ENCODE measurements at places on chromosomes 4 and X.

GRCh38 chr4:1022739-1023066, 11.3 kb downstream of the FGFRL1 start:
- no peak for DNase-seq

- no peak for DNase-seq
Measured at GRCh38 chr4:76723373-76723772, 174.6 kb downstream of the SOWAHB start.

DNA sequence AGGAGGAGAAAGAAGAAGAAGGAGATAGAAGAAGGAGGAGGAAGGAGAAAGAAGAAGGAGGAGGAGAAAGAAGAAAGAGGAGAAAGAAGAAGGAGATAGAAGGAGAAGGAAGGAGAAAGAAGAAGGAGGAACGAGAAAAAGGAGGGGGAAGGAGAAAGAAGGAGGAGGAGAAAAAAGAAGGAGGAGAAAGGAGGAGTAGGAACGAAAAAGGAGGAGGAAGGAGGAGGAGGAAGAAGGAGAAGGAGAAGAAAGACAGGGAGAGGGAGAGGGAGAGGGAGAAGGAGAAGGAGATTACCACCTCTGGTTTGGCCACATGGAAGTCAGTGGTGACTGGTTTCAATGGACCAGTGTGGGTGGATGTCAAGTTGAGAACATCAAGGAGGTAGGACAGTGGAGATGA, 50.0 kb upstream of the VEGFD start:
- no peak for DNase-seq

DNA sequence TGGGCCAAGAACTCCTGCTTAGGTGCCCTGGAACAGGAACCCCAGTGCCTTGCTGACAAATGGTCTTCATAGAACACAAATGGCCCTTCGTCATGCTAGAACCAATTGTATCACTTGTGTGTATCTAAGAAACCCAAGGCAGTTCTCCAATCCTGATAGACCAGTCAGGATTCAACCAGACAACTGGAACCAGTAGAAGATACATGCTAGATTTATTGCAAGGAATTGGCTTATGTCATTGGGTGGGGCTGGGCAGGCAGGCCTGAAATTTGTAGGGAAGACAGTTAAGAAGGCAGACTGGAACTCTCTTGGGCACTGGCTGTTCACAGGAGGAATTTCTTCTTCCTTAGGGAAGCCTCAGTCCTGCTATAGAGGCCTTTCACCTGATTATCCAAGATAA, 17.0 kb upstream of the TBL1X start:
- no peak for DNase-seq

- no peak for DNase-seq
Measured at GRCh38 chr4:128727658-128728057, 81.8 kb upstream of the JADE1 start.

DNA sequence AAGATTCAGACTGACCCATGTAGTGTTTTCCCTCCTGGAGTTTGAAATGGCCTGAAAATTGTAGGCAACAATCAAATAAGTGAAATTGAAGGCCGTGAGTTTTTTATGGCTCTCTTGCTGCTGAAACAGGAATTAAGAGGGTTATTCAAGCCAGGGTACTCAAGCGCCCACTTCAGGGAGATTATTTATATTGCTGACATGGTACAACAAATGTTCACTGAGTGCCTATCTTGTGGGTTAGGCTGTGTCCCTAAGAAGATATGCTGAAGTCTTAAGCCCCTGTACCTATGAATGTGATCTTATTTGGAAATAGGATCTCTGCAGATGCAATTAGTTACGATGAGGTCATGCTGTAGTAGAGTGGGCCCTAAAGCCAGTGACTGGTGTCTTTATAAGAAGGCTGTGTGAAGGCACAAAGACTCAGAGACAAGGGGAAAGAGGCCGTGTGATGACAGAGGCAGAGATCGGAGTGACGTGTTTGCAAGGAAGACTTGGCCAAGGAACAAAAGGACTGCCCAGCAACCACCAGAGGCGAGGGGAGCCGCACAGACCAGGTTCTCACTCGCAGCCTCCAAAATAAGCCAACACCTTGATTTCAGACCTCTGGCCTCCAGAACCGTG, 72.9 kb downstream of the MED28 start:
- DNase-seq: no peak

DNA sequence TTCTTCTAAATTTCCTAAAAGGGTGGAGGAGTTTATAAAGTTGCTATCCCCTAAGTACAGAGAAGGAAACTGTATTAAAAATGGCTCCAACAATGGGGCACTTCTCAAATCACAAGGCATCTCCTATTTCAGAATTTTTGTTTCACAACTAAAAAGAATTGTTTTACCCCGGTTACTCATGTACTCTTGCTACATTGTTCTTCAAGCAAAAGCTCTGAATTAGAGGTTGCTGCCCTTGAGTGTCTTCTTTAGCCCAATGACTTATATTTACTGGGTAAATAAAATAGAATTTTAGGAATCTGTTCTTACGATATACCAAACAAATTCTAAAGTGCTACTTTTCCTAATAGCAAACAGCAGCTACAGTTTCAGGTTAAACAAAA, 67.5 kb downstream of the PPEF2 start:
- DNase-seq: no peak

DNA sequence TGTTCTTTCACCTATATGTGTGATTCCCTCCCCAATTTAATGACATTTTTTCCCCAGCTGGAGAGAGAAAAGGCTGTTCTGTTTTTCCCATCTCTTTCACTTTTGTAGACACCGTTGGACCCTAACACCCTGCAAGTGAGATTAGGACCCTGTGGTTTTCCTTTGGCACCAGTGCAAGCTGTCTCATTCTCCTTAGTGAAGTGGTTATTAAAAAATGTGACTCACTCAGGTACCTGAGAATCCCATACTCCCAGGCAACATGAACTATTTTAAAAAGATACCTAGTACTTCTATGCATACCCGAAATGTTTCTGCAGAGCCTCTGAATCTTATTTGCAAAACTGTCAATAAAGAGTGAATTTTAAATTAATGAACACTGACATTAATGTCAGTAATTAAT, 175.7 kb upstream of the TBC1D9 start:
- DNase-seq: no peak

DNA sequence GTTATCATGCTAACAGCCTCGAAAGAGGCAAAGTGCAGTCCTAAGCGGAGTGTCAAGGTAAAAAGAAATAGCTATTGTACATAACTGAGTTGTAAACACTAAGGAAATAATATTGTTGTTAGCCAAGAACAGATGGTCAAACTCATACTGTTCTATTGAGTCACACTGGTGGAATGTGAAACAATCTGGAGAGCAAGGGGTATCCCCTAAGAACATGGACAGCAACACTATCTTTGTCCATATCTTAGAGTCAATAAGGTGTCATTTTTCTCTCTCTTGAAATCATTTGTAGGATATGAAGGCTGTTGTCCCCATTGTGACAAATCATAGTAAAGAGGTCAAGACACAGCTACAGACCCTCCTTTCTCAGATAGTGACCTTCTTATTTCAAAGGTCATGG, 4.5 kb upstream of the PDGFC start:
- DNase-seq: no peak

DNA sequence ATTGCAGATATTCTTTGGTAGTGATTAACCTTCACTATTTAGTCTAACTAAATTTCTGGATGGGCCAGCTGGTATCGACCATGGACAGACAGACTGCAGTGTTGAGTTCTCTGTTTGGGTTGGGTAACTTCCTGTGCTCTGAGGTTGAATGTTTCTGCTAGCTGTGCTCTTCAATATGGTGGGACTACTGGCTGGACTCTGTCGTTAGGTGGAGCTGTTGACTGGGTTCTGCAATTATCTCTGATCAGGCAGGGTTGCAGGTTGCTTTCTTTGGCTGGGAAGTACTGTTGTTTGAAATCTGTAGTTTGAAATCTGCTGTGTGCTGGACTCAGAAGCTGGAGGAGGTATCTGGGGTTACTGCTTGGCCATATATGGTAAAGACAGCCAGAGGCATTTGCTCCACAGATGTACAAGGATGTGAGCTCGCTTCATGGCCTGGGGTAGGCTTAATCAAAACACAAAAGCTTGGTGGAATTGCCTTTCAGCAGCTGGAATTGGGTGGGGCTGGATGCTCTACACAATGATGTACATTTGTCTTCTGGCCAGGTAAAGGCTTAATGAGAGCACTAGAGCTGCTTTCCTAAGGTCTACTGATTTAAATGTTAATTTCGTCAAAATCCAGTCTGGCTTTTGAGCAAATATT, 1472.0 kb downstream of the FAM133A start:
- no peak for DNase-seq

GRCh38 chr4:28167411-28167810, 1306.8 kb downstream of the STIM2 start:
- no peak for DNase-seq

DNA sequence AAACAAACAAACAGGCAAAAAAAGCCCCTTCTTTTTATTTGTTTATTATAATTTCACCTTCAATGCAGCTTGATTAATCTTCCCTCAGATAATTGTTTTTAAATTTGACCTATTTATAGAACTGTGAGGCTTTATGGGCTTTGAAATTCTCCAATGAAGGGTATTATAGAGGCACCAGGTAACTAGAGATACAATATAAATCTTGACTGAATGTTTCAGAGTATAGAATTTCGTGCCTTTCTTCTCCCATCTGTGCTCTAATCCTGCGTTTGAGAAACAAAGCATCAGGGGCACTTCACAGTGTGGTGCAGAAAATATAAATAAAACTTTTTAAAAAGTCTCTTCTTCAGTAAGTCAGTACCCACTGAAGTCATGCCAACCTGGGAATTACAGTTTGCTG, 120.9 kb downstream of the ANKRD50 start:
- DNase-seq: no peak

GRCh38 chrX:36957425-36958328, 50.5 kb upstream of the FAM47C start:
- DNase-seq: no peak

- DNase-seq: no peak
Measured at GRCh38 chrX:23945206-23945605, 37.4 kb downstream of the CXorf58 start.

GRCh38 chrX:113470166-113470565, 629.5 kb upstream of the AMOT start:
- DNase-seq: no peak

- no peak for DNase-seq
Measured at GRCh38 chrX:96098471-96098870, 586.2 kb upstream of the DIAPH2 start.

DNA sequence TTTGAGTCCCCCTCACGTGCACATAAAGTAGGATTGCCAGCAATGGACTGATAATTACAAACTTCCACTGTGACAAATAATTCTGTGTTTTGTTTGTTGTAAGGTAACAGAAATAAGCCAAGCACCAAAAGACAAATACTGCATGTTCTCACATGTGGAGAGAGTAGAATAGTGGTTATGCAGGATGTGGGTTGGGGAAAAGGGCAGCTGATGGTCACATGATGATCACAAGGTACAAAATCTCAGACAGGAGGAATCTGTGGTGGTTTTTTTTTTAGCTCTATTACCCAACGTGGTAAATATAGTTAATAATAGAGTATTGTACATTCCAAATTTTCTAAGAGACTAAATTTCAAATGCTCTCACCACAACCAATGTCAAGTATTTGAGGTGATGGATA, 182.3 kb downstream of the BANK1 start:
- no peak for DNase-seq

DNA sequence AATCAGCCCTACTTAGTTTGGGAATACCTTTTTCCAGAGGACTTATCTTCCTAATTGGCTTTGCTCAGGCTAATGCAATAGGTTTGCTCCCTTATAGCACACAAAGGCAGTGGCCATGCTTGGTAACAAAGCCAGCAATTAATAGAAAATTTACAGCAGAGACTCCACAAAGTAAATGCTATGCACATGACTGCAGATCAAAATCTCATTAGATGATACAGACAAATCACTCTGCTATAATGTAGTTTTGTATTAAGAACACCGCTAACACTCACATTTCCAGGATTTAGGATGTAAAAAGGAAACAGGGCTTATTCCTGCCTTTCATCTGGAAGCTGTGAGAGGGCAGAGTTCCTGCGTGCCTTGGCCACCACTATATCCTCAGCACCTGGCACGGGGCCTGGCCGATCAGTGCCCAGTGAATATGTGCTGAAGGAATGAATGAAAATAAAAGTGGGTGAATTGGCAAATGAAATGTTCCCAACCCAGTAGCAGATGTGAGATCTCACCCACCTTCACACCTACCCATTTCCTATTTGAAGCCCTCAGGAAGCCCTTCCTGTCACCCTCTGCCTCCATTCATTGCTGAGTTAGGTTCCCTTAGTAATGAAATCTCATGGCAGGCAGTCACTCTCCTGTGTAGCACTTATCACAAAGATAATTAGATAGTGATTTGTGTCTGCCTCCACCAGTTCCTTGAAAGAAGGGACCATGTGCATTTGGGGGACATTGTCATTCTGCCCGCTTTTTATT, 5.1 kb downstream of the SEPTIN6 start:
- no peak for DNase-seq

Measured in bone marrow (tissue), 2 donors.